Karpas-422 (cell line): ENCODE measurements at places on chromosomes 12 and 14.

DNA sequence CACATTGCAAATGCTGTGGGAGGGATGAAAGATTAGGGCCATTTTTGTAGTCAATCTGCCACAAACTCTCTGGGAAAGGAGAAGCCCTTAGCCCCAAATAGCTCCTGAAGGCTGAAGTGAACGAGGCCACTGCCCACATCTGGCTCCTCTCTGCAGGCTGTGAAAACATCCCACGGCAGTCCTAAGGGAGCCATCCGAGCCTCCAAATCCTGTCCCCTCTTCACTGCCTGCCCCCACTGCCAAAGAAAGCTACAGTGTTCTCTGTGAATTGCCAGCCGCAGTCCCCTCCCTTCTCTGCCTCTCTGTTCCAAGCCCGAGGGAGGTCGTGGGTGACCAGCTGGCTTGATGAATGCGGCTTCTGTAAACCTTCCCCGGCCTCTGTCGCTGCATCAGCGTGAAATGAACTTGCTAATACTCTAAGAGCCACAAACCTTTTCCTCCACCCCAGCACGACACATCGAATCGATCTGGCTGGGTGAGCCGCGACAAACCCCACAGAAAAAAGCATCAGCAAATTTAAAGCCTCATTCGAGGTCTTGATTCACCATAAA lies 180.7 kb upstream of the NRXN3 start:
- DNase-seq: no peak

GRCh38 chr14:93960108-93960475 lies 16.3 kb downstream of the ASB2 start:
- DNase-seq: no peak

GRCh38 chr12:132560364-132560613 lies 50.1 kb downstream of the LRCOL1 start:
- DNase-seq: no peak

- no peak for DNase-seq
Measured at GRCh38 chr12:1972856-1973317, 31.4 kb downstream of the DCP1B start.
